ENCODE measurements at places on chromosomes 7 and 10.

DNA sequence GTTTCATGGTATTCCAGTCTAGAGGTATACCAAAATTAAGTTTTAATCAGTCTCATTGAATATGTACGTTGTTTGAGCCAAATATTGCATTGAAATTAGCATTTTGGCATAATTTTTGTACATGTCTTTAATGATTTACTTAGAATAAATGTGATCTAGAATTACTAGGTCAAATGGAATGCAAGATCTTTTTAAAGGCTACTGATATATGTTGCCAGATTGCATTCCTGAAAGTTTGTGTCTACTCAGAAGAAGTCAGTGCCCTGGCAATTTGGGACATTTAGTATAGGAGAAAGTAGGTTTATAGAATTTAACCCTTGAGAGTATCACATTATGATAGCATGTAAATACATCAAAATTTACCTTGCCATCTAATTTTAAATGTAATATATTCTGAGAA, 32.4 kb downstream of the KMT2E start:
- no peak for DNase-seq

DNA sequence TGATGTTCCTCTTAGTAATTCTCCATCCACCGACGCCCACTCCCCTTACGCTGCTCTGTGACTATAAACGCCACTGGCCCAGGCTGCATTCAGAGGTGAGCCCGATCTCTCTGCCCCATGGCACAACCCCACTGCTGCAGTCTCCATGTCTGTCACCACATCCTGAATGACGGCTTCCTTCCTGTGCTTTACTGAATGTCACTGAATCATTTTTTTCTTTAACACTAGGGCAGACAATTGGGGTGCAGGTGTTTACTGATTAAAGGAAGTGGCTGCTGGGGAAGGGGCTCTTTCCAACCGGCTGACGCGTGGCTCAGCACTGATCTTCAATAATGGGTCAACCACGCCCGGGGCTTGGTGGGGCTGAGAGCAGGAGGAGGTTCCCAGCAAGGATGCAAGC, 208.3 kb downstream of the USP6NL start:
- no peak for DNase-seq

GRCh38 chr10:118564652-118565051, 30.8 kb downstream of the PRLHR start:
- peak; percentile 37 for DNase-seq

GRCh38 chr10:1402816-1403507, 334.4 kb downstream of the ADARB2 start:
- DNase-seq = no peak

DNA sequence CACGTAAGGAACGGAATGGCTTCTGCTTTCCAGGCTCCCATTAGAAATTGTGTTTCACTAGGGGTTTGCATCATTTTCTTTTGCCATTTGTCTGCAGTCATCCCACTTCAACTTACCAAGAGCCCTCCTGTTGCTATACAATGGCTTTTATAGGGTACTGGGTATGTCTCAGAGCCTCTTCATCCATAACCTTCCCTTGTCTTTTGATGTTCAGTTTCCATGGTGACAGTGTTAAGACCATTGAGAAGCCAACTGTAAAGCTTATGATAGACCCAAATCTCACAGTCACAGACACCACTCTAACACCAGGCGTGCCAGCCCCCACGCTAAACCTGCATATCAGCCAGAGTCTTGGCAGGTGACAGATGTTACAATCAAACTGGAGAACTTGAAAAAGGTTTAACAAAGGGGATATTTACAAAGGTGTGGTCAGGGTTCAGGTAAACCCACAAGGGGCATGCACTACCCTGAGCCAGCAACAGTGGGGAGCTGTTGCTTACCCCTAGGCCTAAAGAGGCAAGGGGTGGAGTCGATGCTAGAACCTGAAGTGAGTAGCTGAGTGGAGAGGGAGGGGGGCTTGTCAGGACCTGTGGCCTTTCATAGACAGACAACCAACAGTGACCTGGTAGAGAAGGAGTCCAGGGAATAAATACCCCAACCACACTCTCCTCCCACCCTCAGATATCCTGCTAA, 53.2 kb upstream of the ABLIM1 start:
- DNase-seq = no peak

- DNase-seq = no peak
Measured at GRCh38 chr10:12073526-12073925, 4.8 kb downstream of the DHTKD1 start.

DNA sequence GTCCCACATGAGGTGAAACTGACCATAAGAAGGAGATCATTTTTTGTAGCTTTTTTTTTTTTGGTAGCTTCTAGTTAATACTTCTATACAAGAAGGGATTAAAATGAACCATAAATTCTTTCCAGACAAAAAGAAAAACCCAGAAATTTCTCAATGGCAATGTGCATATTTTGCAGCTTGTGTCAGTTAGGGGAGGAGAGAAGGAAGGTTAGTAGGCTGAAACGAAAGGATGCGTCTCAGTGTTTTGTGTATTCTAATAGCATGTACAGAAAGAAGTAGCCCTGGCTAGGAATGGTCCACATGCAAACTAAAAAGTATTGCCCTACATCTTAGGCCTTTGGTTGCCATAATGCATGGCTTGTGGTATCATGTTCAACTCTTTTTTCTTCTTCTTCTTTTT, 90.6 kb downstream of the CACNB2 start:
- no peak for DNase-seq

GRCh38 chr7:104225451-104225850, 17.6 kb upstream of the ORC5 start:
- DNase-seq = no peak

- DNase-seq = no peak
Measured at GRCh38 chr7:39299695-39300094, 266.5 kb upstream of the YAE1 start.

GRCh38 chr7:87541648-87542047, 59.0 kb downstream of the ABCB1 start:
- DNase-seq = no peak

- DNase-seq = no peak
Measured at GRCh38 chr7:110595694-110596093, 495.2 kb upstream of the LRRN3 start.

GRCh38 chr7:1093502-1093843, 5.6 kb downstream of the GPER1 start:
- no peak for DNase-seq

GRCh38 chr7:6385909-6386560, 61.7 kb downstream of the DAGLB start:
- DNase-seq = no peak

GRCh38 chr7:157861031-157861491, 524.3 kb downstream of the DNAJB6 start:
- no peak for DNase-seq

GRCh38 chr7:149783386-149784250, 10.2 kb upstream of the ZNF467 start:
- no peak for DNase-seq

GRCh38 chr7:30476459-30477145, 2.0 kb downstream of the NOD1 start:
- DNase-seq = no peak
